Colonic mucosa (tissue), 4 donors: ENCODE measurements at places on chromosomes 12 and 14. TPM values are rescaled to one million over a fixed set of nuclear protein-coding genes. Genes with fewer than 3 reads are reported as not detected.

GRCh38 chr12:91947459-91947858 is 198.2 kb downstream of the BTG1 start:
- DNase-seq, result no peak
- no peaks in the 10 kb centered on the region for H3K4me1 ChIP-seq
- H3K27me3 ChIP-seq, result no peaks in the 10 kb centered on the region
- no peaks in the 10 kb centered on the region for H3K36me3 ChIP-seq
- H3K4me3 ChIP-seq, result no peak overlapping the region
- no peak overlapping the region for H3K27ac ChIP-seq

- DNase-seq, result no peak
- H3K4me3 ChIP-seq, result no peak overlapping the region
- no peaks in the 10 kb centered on the region for H3K4me1 ChIP-seq
Measured at GRCh38 chr14:92880851-92881250, 42.1 kb upstream of the CHGA start.

GRCh38 chr12:40793471-40793870 is 101.2 kb downstream of the CNTN1 start:
- no peak overlapping the region for H3K4me3 ChIP-seq
- H3K36me3 ChIP-seq, result no peaks in the 10 kb centered on the region
- no peaks in the 10 kb centered on the region for H3K4me1 ChIP-seq

- no peaks in the 10 kb centered on the region for H3K27me3 ChIP-seq
- no peaks in the 10 kb centered on the region for H3K36me3 ChIP-seq
- H3K27ac ChIP-seq, result no peak overlapping the region
- no peak overlapping the region for H3K4me3 ChIP-seq
Measured at GRCh38 chr12:110071504-110071903, 23.2 kb upstream of the C12orf76 start.

Gene EIF2S3B
- total RNA-seq, result 2.7 TPM
